Stimulated activated CD8-positive, alpha-beta memory T cell treated with anti-CD3 and anti-CD28 coated beads, Interleukin-7, amount 100 ng/mL, for 4 hours (primary cell): ENCODE measurements at places on chromosomes 2 and 18.

- no peak for DNase-seq
Observed at GRCh38 chr2:144553379-144553778, 33.5 kb upstream of the ZEB2 start.

DNA sequence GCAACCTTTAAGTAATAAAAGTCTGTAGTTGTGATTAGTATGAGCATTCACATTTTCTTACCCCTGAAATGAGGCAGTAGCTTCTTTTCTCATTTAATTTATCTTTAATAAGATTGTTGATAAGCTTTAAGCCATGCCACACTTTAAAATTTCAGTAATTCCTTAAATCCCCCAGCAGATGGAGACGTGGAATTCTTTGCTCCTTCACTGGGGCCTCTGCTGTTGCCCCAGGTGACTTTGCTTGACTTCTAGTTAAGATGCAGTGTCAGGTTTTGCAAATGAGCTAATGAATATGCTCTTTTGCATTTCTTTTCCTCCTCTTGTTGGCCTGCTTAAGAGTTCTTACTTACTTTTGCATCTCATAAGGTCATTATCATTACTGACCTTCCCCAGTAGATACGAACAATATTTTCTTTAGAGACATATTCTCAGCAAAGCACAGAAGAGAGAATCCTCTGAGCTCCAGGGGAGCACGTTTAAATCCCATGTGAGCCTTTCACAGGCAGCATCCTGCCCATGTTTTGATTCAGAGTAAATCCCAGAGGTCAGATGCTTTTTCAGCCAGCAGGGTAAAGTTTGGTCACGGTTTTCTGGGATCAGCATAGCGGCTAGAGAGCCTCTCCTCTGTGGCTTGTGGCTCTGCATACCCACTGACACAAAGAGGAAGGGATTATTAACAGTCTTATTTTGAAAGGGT lies 222.9 kb downstream of the PTPRM start:
- DNase-seq, result no peak

DNA sequence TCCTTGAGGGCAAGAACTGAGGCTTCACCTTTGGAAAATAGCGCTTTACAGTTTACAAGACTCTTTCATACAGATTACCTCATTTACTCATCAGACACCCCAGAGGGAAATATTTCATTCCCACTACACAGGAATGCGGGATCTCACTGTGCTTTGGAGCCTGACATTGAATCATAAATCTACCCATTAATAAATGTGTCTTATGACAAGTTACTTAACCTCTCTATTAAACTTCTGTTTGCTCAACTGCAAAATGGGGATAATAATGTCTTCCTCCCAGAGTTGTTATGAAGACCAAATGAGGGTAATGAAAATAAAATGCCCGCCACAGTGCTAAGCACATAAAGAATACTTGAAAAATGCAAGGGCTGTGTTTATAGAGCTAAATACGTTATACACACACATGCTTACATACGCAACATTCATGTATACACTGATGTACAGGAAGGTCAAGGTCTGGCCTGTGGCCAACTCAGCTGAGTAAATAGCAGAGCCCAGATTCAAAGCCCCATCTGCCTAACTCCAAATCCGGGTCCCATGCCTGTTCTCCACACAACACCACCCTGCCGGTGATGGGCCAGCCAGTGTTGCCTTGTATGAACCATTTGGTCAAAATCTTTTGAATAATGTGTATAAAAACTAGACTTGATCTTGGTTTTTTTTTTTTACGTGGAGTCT lies 77.8 kb upstream of the STPG4 start:
- no peak for DNase-seq

GRCh38 chr18:63907664-63908063 lies at the start of gene SERPINB10:
Gene SERPINB10 (plus strand): TSS chr18:63907958. CDS start chr18:63915511, 7,553 bp downstream.
- no peak for DNase-seq

- no peak for DNase-seq
Observed at GRCh38 chr2:132642415-132642814, 27.6 kb downstream of the LYPD1 start.

DNA sequence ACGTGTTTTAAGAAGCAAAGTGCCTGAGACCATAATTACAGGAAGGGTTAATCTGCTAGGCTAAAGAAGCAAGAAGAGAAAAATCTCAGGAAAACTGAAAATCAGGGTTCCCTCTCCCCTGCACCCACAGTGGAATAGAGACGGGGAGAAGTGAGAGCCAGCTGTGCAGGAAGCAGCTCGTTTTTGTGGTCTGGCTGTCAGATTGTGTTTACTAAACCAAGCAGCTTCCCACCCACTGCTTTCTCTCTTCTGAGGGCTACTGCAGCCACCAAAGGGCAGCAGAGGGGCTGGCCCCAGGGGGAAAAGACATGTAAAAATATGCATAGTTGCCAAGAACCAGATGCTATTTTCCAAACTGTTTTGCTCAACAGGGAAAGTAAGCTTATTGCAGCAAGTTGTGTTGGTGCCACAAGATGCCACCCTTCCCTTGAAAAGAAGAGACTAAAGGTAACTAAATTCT lies 72.6 kb upstream of the THUMPD2 start:
- DNase-seq, result no peak

DNA sequence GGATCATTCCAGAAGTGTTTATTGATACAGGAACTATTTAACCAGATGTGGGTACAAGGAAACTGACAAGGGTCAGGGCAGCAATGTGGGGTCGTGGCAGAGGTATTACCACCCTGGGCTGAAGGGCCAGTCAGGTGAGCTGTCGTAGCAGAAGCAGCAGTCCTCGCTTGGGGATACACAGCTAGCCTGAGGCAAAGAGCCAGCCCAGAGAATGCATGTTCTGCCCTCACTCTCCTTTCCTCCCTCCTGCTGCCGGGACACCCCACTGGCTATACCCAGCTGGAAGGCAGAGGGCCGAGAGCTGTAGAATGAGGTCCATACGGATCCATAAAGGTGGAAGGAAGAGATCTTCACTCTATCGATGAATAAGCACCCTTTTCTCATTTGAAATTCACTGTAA lies 32.2 kb upstream of the GBX2 start:
- no peak for DNase-seq

DNA sequence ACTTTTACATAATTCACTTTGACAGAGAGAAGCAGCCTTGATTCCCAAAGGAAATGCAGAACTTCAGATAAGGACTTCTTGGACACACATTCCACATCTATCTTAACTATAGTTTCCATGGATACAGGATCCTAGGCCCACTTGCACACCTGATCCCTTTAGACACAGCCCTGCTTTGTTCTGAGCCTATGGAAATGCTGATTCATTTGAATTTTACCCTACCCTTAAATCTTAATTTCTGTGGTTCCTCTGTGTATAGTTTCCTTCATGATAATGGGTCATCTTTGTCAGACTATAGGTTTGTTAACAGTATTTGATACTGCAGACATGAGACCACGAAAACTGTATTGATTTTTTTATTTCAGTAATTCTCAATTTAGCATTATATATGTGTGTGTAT lies 77.4 kb downstream of the ACTR3 start:
- no peak for DNase-seq

GRCh38 chr2:10196948-10197696 lies 74.6 kb downstream of the RRM2 start:
- no peak for DNase-seq

DNA sequence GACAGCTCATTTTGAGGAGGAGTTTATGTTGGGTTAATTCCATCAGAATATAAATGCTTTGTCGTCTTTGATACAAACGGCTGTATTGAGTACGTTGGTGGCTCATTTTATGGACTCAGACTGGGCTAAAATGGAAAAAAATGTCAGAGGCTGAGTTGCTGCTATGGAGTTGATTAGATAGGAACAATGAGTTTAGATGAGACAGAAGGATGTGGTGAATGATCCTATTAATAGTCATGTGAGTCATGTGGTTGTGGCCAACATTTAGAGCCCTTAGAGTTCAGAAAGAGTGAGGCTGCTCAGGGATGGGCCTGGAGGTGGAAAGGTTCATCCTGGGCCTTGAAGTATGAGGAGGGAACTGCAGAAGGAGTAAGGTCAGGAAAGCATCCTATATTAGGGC lies 434.2 kb downstream of the MEIS1 start:
- no peak for DNase-seq

DNA sequence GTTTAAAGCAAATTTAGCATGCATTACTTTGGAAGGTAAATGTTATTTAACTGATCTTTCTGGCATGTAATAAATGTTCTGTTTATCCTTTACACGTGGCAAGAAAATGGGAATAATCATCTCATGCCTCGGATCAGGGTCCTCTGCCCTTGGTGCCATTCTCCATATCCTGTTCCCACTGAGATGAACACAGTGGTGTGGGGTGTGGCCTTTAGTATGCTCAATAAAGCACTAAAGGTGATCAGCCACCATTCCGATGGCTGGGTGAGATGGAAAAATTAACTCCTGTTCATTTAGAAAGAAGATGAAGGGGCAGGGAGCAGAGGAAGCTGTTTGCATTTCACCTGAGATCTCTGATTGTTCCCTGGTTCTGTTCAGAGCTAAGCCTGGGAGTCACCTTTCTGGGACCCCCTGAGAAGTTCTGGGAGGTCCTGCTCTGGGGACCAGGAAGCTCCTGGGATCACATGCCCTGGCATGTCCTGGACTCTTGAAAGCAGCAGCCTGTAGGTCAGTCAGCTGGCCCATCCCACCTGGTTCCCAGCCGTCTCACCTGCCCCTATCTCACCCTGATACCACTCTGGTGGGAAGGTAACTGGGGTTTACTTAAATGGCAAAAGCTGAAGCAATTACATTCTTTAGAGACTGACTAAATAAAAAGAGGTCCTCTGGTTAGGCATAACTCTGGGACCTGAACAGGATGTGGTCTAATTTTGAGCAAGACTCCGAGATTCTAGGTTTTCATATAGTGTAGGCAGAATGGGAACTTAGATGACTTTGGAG lies 288.9 kb upstream of the EPAS1 start:
- DNase-seq, result no peak

- DNase-seq, result no peak
Observed at GRCh38 chr2:26913606-26913998, 56.8 kb upstream of the MAPRE3 start.

DNA sequence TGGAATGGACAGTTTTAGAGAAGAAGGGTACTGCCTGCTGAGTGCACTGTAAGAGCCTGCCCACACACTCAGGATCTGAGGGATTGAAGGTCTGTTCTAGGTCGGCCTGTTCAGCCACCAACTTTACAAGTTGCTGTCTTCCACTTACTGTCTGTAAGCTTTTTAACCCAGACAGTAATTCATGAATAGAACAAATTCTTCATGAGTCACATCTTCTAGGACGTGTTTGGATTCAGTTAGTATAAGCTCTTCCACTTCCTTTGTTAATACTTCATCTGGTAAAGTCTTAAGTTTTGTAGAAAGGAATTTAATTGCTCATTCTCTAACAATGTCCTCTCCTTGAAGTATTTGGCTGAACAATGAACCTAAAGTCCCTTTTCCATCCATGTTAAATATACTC lies 74.6 kb downstream of the PDE11A start:
- no peak for DNase-seq

GRCh38 chr2:150473767-150474166 lies 13.7 kb downstream of the RND3 start:
- DNase-seq, result no peak

GRCh38 chr18:62808123-62808522 lies 92.8 kb downstream of the PHLPP1 start:
- no peak for DNase-seq

DNA sequence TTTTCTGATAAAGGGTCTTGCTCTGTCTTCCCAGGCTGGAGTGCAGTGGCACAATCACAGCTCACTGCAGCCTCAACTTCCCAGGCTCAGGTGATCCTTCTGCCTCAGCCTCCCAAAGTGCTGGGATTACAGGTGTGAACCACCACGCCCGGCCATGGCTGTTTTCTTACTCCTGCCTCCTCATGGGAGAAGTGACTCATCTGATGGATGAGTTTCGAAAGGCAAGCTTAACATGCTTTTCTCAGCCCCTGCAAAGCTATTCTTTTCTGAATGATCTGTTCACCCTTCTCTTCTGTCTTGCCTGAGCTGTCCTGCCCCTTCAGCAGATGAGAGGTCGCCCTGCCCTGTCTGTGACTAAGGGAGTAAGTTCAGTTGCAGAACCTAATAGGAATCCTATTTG lies 929 bp upstream of the CREG2 start:
- DNase-seq, result no peak

DNA sequence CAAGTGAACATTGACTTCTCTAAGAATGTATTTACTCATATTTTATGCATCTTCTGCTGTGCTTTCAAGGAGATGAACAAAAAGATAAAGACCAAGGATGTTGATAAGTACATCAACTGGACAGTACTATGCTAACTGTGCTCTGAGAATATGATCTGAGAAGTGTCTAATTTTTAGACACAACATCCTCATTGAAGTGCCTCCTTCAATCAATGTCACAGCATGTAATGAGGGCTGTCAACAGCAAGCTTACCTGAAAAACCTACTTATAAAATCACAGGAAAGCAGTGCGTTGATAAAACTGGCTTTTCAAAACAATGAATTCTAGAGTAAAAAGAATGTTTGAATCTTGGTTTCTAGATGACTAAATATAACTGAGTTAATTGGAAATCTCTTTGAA lies 452.9 kb upstream of the DSEL start:
- no peak for DNase-seq

DNA sequence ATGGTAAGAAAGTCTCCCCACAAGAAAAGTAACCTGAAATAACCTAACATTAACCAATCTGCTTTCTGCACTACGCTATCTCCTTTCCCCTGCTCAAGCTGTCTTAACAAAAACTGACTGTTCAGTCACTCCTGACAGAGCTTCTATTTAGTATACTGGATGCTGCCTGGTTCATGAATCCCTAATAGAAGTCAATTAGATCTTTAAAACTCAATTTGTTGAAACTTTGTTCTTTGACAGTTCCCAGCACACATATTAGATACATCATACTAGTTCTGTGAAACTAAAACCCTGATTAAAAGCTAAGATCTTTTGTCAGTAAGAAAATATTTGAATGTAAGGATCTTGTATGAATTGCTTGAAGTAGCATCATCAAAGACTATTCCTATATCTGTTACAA lies 287.4 kb downstream of the RBM43 start:
- DNase-seq, result no peak

DNA sequence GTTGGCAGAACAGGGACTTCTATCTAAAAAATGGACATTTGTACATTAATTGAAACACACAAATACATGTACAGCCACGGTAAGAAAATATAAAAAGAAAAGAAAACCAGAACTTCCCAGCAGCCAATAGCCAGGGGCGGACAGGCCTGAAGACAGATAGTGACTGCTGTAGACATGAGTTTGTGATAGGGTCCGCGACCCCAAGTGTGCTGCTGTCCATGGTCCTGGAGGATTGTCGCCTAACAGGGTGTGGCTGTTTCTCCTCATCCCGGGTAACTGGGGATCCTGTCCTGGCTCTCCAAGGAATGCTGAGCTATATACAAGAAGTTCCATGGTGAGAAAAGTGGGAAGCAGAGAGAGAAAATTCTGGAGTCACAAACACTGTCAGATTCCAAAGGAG lies 266.5 kb upstream of the SALL3 start:
- DNase-seq, result no peak

DNA sequence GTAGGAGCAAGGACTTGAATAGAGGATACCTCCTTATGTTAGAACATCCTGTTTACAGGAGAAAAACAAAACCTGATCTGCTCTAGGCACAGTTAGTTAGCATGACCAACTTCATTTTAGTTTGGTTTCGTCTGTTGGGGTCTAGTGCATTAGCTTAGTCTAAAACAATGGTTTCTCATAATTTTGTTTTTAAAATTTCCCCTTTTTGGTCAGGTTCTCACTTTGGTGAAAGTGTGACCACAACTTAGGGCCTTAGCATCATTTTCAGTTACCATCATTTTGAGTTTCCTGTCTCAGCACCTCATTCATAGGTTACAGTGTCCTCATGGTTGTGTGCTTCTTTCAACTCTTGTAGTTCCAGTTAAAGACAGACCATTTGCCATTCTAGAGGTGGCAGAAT lies 1277.0 kb upstream of the SLC39A10 start:
- DNase-seq, result no peak
